ENCODE measurements at places on chromosomes 1 and 21. TPM values are rescaled to one million over a fixed set of nuclear protein-coding genes. Genes with fewer than 3 reads are reported as not detected.
A peak's percentile ranks its signal among the peaks of the same experiment; 100 is the strongest.

Gene U2AF1
- polyA plus RNA-seq: 89.0 TPM

Gene SEMA6C
- polyA plus RNA-seq: 13.9 TPM

Gene LCE2D
- not detected for polyA plus RNA-seq

Gene USF1
- polyA plus RNA-seq: 11.9 TPM

Gene CELA3B
- polyA plus RNA-seq: not detected

Gene OLFML3
- 494 TPM for polyA plus RNA-seq

- H3K4me3 ChIP-seq: no peak overlapping the region
- no peak overlapping the region for H3K27ac ChIP-seq
- H3K4me1 ChIP-seq: no peaks in the 10 kb centered on the region
- no peak for DNase-seq
These were observed 244.8 kb downstream of the LRRIQ3 start for GRCh38 chr1:73953186-73953585.

GRCh38 chr1:32111040-32111623, 3.3 kb downstream of the KPNA6 start:
- H3K4me1 ChIP-seq: peaks cover 10% of the 10 kb centered on the region
- no peak overlapping the region for H3K4me3 ChIP-seq
- no peak overlapping the region for H3K27ac ChIP-seq
- DNase-seq: no peak

- no peak overlapping the region for H3K4me3 ChIP-seq
- no peak for DNase-seq
These were observed 40.3 kb upstream of the THEM4 start for GRCh38 chr1:151949371-151950193.

GRCh38 chr1:8590721-8591351, 226.6 kb downstream of the RERE start:
- no peaks in the 10 kb centered on the region for H3K4me1 ChIP-seq
- no peaks in the 10 kb centered on the region for H3K27me3 ChIP-seq
- H3K36me3 ChIP-seq: no peaks in the 10 kb centered on the region
- no peak overlapping the region for H3K4me3 ChIP-seq
- no peak overlapping the region for H3K27ac ChIP-seq

DNA sequence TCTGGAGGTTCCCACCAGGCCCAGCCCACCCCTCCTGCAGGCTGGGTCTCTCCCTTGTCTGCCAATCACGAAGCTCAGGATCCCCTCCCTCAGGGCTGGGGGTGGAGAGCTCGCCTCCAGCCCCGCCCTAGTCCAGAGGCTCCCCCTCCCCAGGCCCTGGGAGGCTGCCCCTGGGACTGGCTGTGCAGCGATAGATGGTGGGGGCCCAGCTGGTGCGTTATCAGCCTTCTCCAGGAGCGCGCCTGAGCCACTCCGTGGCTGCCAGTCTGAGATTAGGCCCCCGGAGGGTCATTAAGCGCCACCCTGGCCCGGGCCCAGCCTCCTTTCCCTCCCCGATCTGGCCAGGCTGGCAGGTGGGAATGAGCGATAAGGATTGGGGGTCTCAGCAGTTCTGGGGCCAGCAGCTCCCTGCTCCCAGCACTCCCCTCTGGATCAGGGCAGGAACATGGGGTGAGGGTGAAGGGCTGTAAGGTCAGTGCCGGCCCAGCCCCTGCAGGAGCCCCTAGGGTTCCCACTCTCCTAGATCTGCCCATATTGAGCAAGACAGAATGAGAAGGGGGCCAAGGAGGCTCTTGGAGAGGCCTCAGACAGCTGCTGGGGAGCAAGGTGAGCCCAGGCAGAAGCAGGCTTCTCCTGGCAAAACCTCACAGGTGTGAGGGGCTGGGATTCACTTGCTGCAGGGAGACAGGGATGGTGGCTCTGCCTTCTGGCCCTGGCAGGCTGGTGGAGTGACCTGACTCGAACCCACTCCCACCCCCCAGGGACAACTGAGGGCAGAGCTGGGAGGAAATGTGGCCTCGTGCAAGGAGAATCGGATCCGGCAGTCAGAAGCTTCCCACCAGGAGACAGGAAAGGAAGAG, 8.5 kb downstream of the PDZK1IP1 start:
- no peaks in the 10 kb centered on the region for H3K36me3 ChIP-seq
- H3K4me3 ChIP-seq: no peak overlapping the region
- H3K27ac ChIP-seq: no peak overlapping the region
- H3K4me1 ChIP-seq: peaks cover 10% of the 10 kb centered on the region
- no peaks in the 10 kb centered on the region for H3K27me3 ChIP-seq
- no peak for DNase-seq

- no peaks in the 10 kb centered on the region for H3K36me3 ChIP-seq
- peaks cover 45% of the 10 kb centered on the region for H3K4me1 ChIP-seq
- peak overlapping the region; percentile 95 for H3K27ac ChIP-seq
- H3K4me3 ChIP-seq: no peak overlapping the region
- H3K27me3 ChIP-seq: no peaks in the 10 kb centered on the region
These were observed 7.0 kb upstream of the POFUT2 start for GRCh38 chr21:45294509-45295291.

DNA sequence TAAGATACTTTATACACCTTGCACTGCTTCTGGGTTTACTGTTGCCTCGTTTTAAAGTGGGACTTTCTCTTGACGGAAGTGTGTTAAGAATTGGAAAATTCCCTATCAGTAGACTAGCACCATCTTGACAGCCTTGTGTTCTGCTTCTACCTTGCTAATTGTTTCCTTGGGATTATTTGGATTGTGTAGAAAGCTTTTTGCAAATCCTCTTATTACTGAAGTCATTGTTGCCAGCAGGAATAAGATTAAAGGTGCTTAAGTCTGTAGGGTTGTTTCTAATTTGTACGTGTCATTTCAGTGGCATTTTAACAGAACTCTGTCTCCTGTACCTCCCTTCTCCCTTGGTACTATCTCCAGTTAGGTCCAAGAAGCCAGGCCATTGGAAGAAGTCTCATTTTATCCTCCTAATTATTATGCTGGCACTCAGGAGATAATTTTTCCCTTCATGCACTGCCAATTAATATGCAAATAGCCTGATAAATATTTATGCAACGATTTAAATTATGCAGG, 107.7 kb downstream of the POU2F1 start:
- no peak for DNase-seq
- no peak overlapping the region for H3K4me3 ChIP-seq
- H3K36me3 ChIP-seq: peaks cover 6% of the 10 kb centered on the region
- H3K4me1 ChIP-seq: peaks cover 7% of the 10 kb centered on the region
- no peaks in the 10 kb centered on the region for H3K27me3 ChIP-seq
- no peak overlapping the region for H3K27ac ChIP-seq

DNA sequence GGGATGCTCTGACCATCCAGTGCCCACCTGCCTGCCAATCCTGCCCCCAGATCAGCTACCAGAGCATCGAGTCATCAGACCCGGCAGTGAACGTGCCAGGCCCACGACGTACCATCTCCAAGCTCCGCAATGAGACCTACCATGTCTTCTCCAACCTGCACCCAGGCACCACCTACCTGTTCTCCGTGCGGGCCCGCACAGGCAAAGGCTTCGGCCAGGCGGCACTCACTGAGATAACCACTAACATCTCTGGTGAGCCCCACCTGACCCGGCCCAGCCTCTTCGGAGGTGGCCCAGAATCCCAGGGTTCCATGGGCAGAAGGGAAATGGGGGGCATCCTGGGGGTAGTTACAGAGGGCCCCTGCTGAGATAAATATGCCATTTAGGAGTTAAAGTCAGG, 43.1 kb downstream of the PTPRU start:
- DNase-seq: no peak
- no peak overlapping the region for H3K27ac ChIP-seq
- H3K36me3 ChIP-seq: no peaks in the 10 kb centered on the region
- H3K4me1 ChIP-seq: no peaks in the 10 kb centered on the region
- H3K27me3 ChIP-seq: no peaks in the 10 kb centered on the region

Data from hepatocyte (in vitro differentiated cells).